Tibial nerve (tissue), 4 donors: ENCODE measurements at places on chromosomes 12 and 14. TPM values are rescaled to one million over a fixed set of nuclear protein-coding genes. Genes with fewer than 3 reads are reported as not detected.

The LRRK2 gene
- total RNA-seq: 38.5 TPM

The USP44 gene
- 10.7 TPM for total RNA-seq

DNA sequence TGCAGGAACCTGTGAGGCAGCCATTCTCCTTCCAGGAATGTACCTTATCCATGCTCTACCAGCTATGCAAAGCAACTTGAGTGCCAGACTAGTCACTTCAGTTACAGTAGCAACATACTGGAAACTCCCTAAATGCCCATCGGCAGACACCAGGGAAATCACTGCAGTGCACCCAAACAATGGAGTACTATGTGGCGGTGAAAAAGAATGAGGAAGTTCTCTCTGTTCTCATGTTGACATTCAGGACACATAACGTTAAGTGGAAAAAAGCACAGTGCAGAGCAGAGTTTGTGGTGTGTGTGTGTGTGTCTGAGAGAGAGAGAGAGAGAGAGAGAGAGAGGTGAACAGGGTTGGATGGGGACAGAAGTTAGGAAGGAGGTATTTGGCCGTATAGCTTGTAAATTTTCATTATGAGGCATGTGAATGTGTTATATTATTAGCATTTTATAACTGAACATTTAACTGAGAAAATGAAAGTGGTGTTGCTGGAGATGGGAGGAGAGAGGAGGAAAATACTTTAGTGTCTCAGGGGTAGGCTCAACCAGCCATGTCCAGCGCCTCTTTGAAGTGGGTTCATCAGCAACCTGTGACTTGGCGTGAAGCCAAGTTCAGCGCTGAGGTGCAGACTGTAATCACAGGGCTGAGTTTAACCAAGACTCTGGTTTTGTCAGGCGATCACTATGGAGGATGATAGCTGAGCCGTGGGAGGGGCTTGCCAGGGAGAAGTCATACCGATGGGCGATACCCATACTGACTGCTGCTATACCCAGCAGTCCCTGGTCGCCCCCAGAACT lies 17.3 kb downstream of the TNFAIP2 start:
- H3K27ac ChIP-seq: no peak overlapping the region
- no peaks in the 10 kb centered on the region for H3K36me3 ChIP-seq
- H3K4me1 ChIP-seq: no peaks in the 10 kb centered on the region
- no peak overlapping the region for H3K4me3 ChIP-seq
- no peaks in the 10 kb centered on the region for H3K27me3 ChIP-seq

GRCh38 chr14:101113108-101113612 lies 209.6 kb upstream of the RTL1 start:
- no peak for DNase-seq
- no peaks in the 10 kb centered on the region for H3K36me3 ChIP-seq
- H3K27me3 ChIP-seq: no peaks in the 10 kb centered on the region
- no peak overlapping the region for H3K4me3 ChIP-seq
- no peak overlapping the region for H3K27ac ChIP-seq

DNA sequence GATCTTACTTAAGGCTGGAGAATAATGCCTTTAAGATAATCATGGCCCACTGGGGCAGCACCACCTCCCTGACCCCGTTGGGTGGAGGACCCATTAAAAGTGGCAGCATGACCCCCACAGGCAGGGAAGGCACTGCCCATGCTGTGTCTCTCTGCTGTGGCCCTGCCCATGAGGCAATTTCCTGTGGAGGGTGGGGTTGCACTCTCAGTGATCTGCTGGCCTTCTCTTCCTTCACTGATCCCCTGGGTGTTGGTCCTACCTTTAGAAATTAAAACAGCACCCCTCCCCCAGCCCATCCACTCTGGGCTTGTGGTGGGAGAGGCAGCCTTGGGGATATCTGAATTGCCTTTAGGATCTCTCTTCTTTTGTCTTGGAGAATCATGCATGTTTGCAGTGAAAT lies 17.3 kb downstream of the KLRK1 start:
- no peak overlapping the region for H3K4me3 ChIP-seq

DNA sequence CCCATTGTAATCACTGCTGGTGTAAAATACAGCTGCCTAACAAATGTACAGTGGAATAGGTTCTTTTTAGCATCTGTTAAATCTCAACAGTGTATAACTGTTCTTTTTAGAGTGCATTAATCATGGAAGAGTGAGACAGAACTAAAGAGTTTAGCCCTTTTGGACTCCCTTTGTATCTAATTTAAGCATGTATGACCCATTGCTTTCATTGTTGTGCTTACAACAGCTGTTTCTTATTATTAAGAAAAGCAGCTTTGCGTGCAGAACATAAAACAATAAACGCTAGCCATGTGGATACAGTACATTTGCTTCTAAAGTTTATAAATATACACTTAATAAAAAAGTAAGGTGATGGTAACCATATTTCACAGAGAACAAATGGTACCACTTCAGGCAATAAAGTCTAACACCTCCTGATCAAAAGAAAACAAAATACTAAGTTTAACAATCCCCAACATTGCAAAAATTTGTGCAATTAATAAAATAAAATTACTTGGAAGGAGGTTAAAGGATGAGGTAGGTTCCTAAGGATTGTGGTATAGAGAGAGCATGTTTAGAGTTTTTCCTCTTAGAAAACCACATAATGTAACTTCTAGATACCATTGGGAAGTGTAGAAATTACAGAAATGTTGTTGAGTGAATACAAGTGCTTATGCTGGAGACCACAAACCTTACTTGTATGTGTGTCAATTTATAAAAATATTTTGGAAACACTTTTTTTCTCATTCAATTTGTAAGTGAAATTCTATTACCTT lies 448.7 kb downstream of the SLC6A15 start:
- DNase-seq: no peak
- no peak overlapping the region for H3K4me3 ChIP-seq
- no peaks in the 10 kb centered on the region for H3K27me3 ChIP-seq
- H3K4me1 ChIP-seq: no peaks in the 10 kb centered on the region
- no peaks in the 10 kb centered on the region for H3K36me3 ChIP-seq

DNA sequence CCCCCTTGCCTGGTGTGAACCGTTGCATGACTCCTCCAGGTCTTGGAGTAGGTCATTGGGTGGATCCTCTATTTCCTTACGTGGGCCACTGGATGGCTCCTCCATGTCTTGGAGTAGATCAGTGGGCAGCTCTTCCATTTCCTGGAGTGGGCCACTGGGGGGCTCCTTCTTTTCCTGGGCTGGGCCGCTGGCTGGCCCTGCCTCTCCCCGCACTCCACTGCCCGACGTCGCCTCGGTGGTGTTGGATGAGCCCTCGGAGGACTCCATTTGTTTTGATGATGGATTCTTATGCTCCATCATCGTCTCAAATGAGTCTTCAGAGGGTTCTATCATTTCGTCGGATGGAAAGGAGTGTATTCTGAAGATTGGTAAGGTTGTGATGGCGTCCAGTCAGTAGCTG lies 19.1 kb downstream of the RTL1 start:
- H3K27ac ChIP-seq: no peak overlapping the region
- no peaks in the 10 kb centered on the region for H3K27me3 ChIP-seq
- DNase-seq: no peak
- no peaks in the 10 kb centered on the region for H3K4me1 ChIP-seq

The HVCN1 gene
- total RNA-seq: 5.7 TPM

GRCh38 chr14:59849411-59850130 lies 21.0 kb downstream of the RTN1 start:
- no peaks in the 10 kb centered on the region for H3K36me3 ChIP-seq
- H3K4me3 ChIP-seq: no peak overlapping the region
- no peaks in the 10 kb centered on the region for H3K4me1 ChIP-seq

DNA sequence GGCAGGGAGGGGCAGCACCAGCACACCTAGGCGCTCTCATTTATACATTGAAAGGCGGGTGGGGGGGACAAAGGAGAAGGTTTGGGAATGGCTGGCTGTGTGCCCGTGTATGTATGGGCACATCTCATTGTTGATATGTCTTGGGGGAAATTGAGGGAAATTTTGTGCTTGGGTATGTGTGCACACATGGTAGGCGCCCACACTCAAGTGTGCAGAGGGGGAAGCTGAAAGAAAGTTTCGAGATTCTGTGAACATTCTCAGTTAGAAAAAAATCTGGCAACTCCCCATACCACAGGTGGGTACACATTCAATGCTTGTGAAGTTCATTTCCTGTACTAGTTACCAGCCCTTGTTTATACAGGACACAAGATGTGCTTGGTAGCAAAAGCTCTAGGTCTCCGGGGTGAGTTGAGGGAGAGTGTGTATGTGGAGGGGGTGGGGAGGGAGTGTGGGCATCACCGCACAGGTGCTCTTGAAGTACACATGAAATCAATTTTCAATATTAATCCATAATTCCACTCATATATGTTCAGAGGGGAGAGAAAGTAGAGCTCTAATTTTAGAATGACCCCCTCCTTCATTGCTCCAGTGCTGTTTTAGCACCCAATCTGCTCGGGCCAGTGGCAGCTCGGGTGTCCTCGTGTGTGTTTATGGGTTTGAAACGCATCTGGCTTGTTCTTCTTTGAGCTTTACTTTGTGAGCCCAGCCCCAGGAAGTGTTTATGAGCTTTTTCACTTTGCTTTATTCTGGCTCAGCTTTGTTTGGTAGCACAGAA lies 286.0 kb downstream of the ZFP36L1 start:
- H3K27me3 ChIP-seq: no peaks in the 10 kb centered on the region
- H3K4me3 ChIP-seq: no peak overlapping the region
- no peaks in the 10 kb centered on the region for H3K4me1 ChIP-seq
- no peak overlapping the region for H3K27ac ChIP-seq
- DNase-seq: no peak

DNA sequence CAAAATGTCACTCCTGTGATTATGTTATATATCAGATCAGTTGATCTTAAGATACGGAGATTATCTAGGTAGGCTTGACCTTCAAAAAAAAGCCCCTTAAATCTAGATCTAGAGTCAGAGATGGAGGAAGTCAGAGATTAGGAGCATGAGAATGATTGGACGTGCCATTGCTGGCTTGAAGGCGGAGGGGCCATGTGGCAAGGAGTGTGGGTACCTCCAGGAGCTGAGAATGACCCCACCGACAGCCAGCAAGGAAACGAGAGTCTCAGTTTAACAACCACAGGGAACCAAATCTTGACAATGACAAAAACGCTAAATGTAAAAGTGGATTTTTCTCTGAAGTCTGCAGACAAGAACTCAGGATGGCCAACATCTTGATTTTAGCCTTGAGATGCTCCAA lies 32.5 kb upstream of the MANSC4 start:
- H3K27me3 ChIP-seq: no peaks in the 10 kb centered on the region
- H3K4me3 ChIP-seq: no peak overlapping the region
- DNase-seq: no peak
- no peak overlapping the region for H3K27ac ChIP-seq
- no peaks in the 10 kb centered on the region for H3K4me1 ChIP-seq

The ADAMTS20 gene
- total RNA-seq: not detected

DNA sequence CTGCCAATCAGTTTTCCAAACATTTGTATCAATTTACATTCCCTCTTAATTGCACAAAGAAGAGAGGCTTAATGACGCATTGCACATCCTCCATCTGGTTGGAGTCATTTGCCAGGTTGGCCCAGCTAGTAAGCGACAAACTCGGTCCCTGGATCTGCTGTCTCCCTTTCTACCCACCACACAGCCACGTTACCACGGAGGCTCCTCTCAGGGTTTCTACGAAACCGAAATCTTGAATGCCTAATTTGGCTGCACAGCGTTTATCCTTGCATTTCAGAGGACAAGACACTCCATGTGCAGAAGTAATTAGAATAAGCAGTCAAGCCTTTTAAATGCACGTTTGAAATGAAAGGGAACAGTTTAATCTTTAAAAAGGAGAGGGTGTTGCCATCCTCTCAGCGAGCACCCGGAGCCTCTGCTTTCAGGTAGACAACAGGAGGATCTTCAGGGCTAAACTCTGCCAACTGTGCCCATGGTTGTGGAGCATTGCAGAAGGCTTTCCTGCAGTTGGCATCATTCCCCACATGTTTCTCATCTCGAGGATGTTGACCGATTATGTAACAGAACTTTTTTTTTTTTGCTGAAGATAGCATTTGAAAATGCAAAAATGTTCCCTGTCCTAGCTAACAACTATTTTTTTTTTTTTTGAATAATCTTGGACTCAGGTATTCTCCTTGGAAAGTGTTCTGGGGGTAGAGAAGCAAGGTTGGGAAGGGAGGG lies 37.8 kb downstream of the SLC24A4 start:
- no peaks in the 10 kb centered on the region for H3K4me1 ChIP-seq
- no peaks in the 10 kb centered on the region for H3K36me3 ChIP-seq
- H3K27me3 ChIP-seq: no peaks in the 10 kb centered on the region
- DNase-seq: no peak

The HDAC7 gene
- total RNA-seq: 186 TPM

DNA sequence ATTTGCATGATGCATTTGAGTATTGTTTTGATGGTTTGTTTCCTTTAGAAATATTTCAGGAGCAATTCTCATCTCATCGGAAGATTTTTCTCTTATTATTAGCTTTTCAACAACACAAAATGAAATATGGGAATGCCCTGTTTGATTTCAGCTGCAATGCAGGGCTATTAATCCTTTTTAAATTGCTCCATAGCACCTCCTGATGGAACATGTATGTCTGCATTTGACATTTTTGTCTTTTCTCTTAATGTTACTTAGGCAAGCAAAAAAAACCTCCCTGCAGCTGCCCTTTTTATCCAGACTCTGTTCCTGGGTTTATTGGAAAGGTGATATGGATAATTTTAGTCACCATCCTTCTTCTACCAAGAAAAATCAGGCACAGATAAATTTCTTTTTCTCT lies 895.8 kb downstream of the RPS29 start:
- H3K27me3 ChIP-seq: no peaks in the 10 kb centered on the region
- no peaks in the 10 kb centered on the region for H3K36me3 ChIP-seq
- H3K4me1 ChIP-seq: no peaks in the 10 kb centered on the region
- no peak overlapping the region for H3K4me3 ChIP-seq

DNA sequence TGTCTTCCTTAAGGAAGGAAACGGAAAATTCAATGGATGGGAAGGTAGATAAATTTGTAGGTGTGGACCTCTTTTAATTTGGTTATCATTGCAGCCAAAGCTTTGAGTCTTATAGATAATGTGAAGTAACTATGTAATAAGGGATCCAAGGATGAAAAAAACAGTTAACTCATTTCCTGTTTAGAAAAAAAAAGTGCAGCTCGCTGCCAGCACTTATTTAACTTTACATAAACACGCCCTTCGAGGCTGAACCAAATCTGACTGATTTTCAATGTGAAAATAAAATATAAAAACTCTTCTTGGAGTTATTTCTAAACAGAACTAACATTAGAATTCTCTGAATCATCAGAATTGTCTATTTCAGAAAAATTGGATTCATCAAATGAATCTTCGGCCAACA lies 7.0 kb downstream of the NUBPL start:
- no peak for DNase-seq
- no peak overlapping the region for H3K27ac ChIP-seq
- H3K27me3 ChIP-seq: no peaks in the 10 kb centered on the region
- no peaks in the 10 kb centered on the region for H3K36me3 ChIP-seq

GRCh38 chr12:71973687-71974086 lies 35.0 kb downstream of the TPH2 start:
- no peak overlapping the region for H3K4me3 ChIP-seq
- H3K4me1 ChIP-seq: no peaks in the 10 kb centered on the region
- H3K36me3 ChIP-seq: no peaks in the 10 kb centered on the region
- no peak overlapping the region for H3K27ac ChIP-seq
- DNase-seq: no peak
- H3K27me3 ChIP-seq: no peaks in the 10 kb centered on the region

The SPTB gene
- total RNA-seq: 10.5 TPM

GRCh38 chr12:71639341-71639760 lies 24.3 kb downstream of the ZFC3H1 start:
- no peak for DNase-seq
- no peaks in the 10 kb centered on the region for H3K4me1 ChIP-seq
- no peaks in the 10 kb centered on the region for H3K27me3 ChIP-seq
- H3K36me3 ChIP-seq: peaks cover 3% of the 10 kb centered on the region
